ENCODE measurements at places on chromosomes 13 and 19.

GRCh38 chr13:82797876-82798275 lies 1084.4 kb downstream of the SLITRK1 start:
- no peak for DNase-seq

DNA sequence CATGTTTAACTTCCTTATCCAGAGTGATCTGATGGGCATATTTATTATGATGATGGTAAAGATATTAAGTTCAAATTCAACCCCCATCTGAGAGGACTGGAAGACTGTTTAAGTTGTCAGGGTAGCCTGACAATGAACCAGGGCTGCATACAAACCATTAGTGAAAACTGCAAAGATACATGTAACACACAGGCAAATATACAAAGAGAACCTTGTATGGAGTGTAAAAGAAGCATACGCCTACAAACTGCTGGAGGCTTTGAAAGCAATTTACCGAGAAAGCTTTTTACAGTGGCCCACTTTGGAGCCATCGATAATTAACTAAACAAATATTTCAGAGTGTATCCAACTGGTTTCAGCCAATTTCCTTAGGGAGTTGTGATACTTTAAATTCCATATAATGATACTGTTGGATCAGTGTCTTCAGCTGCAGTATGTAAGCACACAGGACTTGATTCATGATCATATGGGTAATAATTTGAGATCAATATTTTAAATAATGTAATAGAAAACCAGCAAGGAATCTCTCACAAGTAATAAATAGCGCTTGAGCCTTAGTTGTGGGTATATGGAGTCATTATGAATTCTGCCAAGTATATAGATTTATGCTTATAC lies 231.5 kb upstream of the SPRY2 start:
- DNase-seq: no peak

- DNase-seq: peak; percentile 54
Measured at GRCh38 chr19:40163541-40164129, 27.6 kb upstream of the MAP3K10 start.

- no peak for DNase-seq
Measured at GRCh38 chr13:75147946-75148345, 334.0 kb downstream of the TBC1D4 start.

DNA sequence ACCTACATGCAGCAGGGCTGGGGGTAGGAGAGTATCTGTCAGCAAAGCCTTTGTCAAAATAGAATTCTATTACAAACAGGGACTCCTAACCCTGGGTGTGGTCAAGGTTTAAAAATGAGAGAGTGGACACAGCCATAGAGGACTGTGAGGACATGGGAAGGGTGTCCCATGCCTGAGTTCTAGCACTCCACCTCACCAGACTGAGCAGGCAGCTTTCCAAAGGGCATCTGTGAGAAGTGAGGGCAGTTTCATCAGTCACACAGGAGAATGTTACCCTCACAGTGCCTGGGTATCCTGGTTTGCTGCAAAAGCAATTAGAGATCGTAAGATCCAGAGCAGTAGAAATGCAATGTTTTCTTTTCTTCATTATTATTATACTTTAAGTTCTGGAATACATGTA lies 174.9 kb upstream of the UBL3 start:
- no peak for DNase-seq

GRCh38 chr13:27650312-27650711 lies 28.6 kb downstream of the POLR1D start:
- DNase-seq: no peak

GRCh38 chr13:27360562-27360961 lies 63.9 kb upstream of the GTF3A start:
- no peak for DNase-seq

- no peak for DNase-seq
Measured at GRCh38 chr13:39189778-39190177, 151.5 kb downstream of the NHLRC3 start.

DNA sequence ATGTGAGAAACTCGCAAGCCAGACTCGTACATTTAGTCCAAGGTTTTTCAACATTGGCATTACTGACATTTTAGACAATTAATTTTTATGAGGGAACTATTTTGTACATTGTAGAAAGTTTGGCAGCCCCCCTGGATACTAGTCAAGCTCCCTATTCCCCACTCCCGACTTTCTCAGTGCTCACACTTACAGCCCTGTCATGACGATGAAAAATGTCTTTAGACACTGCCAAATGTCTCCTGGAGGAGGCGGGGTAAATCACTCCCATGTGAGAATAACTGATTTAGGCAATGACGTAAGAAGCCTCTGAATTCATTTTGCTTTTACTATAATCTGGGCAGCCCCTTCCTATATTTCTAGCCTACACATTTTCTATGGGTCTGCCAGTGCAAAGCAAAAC lies 535.8 kb upstream of the KLHL1 start:
- no peak for DNase-seq

- DNase-seq: no peak
Measured at GRCh38 chr13:73844986-73845385, 289.2 kb downstream of the KLF12 start.

GRCh38 chr13:23632048-23632582 lies 61.9 kb downstream of the TNFRSF19 start:
- DNase-seq: no peak

DNA sequence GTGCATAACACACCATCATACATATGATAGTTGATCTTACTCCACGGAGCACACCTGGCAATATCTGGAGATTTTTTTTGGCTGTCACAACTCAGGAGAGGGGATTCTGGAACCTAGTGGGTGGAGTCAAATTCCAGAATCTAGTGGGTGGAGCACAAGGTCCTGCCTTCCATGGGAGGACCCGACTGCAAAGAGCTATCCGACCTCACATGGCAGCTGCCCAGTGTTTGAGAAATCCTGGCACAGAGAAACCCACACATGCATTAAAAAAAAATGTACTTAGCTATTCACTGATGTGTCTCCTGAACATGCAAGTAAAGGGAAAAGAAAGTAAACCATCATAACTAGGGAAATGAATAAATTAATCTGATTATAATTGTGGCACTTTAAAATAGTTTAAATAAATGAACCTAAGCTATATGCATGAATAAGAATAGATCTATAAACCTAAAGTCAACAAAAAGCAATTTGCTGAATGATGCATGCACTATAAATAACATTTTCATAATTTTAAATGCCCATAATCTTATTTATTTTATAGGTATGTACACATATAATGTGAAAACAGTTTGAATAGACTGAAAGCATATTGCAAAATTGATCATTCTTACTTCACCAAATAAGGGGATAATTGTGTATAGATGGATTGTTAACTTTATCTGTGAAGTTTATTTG lies 300.3 kb downstream of the MYO16 start:
- DNase-seq: no peak

DNA sequence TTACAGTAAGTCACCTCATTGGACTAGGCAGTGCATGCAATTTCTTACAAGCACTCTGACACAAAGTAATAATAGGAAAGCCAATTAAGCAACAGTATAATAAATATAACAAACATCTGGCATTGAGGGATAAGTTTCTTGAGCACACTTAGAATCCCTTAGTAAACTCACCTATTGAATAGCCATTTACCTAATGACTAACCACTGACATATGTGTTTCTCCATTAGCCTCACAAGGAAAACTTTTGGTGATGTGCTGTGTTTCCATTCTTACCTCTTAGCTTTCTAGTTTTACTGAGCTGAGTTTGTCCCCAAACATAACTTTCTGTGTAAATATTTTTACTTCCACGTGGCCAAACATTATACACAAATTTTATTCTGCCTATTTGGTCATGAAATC lies 47.4 kb upstream of the PCDH9 start:
- no peak for DNase-seq

DNA sequence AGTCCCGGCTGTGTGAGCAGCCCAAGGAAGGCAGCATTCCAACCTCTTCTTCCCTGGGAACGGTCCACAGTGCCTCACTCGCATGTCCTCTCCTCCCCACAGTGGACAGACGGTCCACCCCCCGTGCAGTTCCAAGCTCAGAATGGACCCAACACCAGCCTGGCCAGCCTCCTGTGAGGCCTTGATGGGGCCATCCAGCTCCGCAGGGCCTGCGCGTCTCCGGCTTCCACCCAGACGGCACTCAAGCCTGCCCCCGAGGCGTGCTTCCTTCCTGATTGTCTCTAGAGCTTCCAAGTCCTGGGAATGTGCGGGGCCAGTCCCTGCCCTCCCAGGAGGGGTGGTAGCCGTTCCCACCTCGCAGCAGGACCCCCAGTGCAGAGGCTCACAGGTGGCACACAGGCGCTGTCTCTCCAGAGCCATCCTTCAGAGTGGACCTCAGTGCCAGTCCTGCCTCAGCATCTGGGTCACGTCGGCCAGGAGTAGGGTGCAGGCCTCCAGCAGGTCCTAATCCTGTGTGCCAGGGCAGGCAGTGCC lies 35.0 kb downstream of the MAU2 start:
- DNase-seq: no peak

- no peak for DNase-seq
Measured at GRCh38 chr13:80204642-80205041, 136.3 kb downstream of the SPRY2 start.

Data from GM13976 (cell line).